ENCODE measurements at places on chromosomes 12 and 14.

- no peak for DNase-seq
These were observed 21.7 kb downstream of the CPM start for GRCh38 chr12:68911197-68911718.

DNA sequence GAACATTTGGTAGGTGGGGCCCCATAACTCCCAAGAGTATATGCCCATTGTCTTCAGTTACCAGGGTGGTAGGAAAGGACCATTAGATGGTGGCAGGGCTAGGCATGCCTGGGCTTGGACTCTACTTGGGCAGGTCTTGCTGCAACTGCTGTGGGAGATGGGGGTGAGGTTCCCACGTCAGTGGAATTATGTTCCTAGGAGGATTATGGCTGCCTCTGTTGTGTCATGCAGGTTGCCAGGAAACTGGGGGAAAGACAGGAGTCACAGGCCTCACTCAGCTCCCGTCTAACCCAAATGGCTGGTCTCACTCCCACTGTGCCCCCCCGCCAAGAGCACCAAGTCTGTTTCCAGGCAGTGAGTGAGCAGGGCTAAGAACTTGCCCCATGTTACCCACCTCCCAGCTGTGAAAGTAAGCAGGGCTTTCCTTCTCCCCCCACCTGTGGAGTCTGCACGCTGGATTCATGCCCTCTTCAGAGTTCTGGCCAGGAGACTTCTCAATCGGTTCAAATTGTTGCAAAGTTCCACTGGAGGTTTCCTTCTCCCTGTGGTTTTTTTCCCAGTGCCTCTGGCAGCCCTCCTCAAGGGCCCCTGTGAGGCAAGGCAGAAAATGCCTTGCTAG lies 337.5 kb downstream of the CCDC91 start:
- no peak for DNase-seq

DNA sequence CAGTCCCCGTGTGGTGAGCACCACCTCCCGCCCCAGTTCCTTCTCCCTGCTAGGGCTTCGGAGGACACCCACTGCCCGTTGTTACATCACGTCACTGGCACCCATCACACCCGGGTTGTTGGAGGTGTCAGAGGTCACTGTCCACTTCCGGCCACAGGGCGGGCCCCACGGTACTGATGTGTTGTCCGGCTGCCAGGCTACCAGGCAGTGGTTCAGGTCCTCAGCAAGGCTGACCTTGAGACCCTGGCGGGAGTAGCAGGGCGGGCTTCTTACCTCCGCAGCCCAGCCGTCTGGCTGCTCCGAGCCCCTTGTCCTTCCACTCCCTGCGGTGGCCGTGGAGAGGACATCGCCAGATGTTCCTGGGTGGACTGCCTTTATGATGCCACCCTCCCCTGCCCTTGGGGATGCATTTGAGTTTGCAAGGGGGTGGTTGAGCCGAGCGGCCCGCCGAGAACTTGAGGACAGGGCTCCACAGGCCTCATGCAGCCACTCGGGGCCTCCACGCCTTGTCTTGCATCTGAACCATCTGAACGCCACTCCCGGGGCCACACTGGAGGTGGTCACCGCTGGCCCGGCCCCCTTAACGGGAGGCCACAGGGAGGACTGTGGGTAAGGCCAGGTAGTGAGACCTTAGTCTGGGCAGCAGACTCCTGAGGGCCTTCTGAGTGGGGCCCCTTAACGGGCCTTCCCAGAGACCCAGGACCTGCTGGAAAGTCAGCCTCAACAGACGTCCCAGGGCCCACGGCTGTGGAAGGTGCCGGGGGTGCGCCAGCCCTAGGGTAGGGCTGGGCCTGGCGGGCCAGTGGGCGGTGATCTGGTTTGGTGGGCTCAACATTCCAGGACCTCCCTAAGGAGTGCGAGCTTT lies 27.1 kb upstream of the PLD4 start:
- no peak for DNase-seq

GRCh38 chr14:82642425-82642824 lies 1108.8 kb upstream of the SEL1L start:
- no peak for DNase-seq

DNA sequence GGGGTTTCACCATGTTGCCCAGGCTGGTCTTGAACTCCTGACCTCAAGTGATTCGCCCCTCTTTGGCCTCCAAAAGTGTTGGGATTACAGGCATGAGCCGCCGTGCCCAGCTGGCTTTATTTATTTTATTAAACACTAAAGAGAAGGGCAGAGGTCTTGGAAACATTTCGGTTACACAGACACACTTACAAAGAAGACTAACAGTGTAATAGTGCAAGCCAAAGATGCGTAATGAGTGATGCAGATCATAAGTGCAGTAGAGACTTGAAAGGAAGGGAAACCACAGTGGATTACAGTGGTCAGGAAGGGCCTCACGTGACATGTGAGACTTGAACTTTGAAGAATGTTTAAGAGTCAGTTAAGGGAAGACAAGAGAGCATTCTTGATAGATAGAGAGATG lies 33.9 kb upstream of the CDK17 start:
- DNase-seq, result no peak

DNA sequence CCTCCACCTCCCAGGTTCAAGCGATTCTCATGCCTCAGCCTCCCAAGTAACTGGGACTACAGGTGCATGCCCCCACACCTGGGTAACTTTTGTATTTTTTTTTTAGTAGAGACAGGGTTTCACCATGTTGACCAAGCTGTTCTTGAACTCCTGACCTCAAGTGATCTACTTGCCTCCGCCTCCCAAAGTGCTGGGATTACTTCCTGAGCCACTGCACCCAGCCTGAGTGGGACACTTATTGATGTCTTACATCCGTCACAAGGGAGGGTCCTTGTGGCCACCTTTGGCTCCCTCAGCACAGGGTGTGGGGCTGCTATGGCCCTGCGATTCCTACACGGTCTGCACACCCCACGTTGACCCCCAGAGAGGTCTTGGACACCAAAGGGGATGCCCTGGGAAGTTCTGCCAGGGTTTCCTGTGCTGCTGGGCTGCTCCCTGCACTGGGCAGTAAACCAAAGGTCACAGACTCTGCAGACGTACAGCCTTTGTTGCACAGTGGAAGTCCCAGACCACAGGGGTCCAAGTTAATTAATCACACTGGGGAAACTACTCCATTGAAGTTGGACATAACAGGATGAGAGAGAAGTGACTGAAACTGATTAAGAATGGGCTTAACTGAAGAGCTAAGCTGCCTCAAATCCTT lies 95.7 kb downstream of the SAMD4A start:
- DNase-seq, result no peak

- DNase-seq, result no peak
These were observed 36.7 kb downstream of the FLRT2 start for GRCh38 chr14:85566603-85567002.

- DNase-seq, result no peak
These were observed 41.3 kb upstream of the BCL7A start for GRCh38 chr12:121980191-121980891.

GRCh38 chr14:53951627-53952303 lies 4.9 kb downstream of the BMP4 start:
- DNase-seq, result no peak

DNA sequence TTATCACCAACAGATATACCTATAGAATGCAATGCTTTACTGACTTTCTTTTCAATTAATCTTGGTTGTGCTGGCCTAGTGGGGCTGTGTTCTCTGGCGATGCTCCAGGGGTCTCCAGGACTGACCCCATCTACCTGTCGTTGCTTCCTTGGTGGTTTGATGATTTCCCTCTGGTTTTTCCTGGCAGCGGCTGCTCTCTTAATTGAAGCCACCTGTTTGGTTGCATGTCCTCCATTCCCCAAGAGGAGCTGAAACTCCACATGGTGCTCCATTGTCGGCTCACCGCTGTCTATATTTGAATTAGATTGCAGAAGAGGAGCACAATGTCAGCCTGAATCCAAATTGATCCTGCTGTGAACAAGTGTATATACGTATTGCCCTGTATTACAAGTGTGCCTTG lies 7.1 kb upstream of the IFNG-AS1 start:
- DNase-seq, result no peak

DNA sequence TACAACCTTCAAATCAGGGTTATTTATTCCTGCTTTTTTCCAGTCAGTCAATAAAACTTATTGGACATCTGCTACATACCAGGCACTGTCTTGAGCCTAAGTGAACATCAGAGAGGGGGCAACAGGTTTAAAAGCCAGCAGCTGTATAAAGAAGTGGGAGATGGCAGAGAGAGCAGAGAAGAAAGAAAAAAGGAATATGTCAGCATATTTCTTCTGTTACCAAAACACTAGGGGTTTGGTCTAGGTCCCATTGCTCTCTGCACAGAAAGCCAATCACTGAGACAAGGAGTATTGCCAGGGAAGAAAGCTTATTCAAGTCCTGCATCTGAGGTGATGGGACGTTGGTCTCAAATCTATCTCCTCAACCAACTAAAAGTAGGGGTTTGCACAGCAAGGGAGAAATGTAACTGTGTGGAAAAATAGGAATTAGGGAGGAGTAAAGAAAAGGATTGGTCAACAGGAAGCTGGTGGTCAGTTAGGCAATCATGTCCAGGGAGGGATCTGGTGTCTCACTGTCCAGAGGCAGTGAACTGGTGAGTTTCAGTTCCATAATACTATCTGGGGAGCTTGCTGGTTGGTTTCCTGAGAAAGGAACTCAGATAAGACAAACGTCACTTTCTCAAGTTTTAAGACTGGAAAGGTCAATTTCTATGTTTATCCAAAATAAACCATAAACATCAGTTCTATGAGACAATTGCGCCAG lies 107.5 kb downstream of the PHLDA1 start:
- DNase-seq, result no peak

- no peak for DNase-seq
These were observed 40.6 kb downstream of the PPP1R13B start for GRCh38 chr14:103806805-103807204.

GRCh38 chr14:48584031-48584430 lies 908.6 kb upstream of the MDGA2 start:
- no peak for DNase-seq

DNA sequence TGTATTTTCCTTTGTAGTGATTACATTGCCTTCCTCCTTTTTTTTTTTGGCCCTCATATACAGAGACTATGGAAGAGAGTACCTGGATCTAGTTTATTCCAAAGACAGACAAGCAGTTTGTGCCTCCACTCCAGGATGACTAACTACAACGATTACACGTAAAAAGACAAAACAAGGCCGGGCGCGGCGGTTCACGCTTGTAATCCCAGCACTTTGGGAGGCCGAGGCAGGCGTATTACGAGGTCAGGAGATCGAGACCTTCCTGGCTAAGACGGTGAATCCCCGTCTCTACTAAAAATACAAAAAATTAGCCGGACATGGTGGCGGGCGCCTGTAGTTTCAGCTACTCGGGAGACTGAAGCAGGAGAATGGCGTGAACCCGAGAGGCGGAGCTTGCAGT lies 2.2 kb downstream of the CERS5 start:
- no peak for DNase-seq

DNA sequence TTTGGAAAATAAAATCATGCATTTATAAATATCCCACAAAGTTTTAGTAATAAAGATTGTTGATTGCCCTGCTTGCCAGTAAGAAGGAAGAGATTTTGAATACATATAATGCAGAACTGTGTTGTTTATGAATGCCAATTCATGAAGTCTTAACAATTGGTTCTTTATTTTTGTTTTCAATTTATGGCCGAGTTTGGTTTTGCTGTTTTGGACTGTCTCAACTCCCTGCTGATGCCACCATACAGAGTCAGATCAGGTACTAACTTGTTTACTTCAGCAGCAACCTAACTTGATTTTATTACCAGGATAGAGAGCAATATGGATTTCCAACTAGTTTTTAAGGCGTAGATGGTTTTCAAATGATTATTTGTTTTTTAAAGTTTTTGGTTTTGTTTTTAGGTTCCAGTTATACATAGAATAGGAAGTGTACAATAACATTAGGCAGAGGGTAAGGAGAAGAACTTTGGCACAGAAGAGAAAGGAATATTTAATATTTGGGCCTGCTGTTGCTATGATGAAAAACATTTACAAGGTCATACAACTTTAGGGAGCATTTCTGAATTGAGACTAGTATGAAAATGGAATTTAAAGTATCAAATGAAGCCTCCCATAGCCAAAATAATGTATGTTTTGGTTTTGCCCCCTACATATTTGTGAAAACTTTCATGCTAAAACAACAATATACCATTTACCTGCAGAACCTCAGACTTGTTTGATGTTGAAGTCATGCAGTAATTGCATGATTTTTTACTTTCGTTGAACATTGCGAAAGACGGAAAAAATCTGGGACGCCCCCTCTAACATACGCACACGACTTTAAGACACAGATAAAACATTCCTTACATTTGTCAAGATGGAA lies 904 bp upstream of the FAM177A1 start:
- DNase-seq, result no peak

DNA sequence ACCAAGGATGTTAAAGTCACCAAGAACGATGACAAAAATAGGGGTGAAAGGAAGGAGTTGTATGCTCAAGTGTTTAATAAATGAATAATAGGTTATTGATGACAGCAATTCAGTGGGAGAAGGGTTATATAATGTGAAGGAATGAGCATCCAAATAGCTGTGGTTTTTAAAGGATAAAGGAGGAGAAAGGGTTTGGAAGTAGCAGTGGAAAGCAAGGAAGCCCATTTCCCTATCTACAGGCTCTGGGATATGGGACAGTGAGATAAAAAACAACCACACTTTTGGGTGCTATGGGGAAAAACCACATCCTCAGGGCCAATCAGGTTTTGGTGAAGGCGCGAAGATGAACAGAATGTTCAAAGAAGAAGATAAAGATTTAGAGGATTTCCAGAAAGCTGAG lies 258.6 kb downstream of the ZFP36L1 start:
- no peak for DNase-seq

- DNase-seq, result no peak
These were observed 19.5 kb downstream of the CCDC88C start for GRCh38 chr14:91397965-91398591.

GRCh38 chr14:82510007-82510406 lies 976.4 kb upstream of the SEL1L start:
- no peak for DNase-seq

DNA sequence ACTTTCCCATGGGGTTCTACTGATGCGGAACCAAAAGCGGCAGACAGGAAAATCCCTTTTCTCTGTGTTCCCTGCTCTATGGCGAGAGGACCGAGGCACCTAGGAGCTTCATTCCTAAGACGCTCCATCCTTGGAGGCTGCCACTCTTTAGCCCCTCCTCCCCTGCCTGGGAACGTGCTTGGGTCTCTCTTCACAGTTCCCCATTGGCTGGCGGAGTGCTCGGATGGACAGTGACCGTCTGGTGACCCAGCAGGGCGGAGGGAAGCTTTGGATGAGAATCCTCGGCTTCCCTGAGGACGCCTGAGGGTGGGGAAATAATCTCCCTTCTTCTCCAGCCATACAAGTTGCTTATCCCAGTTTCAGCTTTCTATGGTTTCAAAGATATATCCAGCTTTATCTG lies 37.3 kb downstream of the KCNA5 start:
- no peak for DNase-seq

DNA sequence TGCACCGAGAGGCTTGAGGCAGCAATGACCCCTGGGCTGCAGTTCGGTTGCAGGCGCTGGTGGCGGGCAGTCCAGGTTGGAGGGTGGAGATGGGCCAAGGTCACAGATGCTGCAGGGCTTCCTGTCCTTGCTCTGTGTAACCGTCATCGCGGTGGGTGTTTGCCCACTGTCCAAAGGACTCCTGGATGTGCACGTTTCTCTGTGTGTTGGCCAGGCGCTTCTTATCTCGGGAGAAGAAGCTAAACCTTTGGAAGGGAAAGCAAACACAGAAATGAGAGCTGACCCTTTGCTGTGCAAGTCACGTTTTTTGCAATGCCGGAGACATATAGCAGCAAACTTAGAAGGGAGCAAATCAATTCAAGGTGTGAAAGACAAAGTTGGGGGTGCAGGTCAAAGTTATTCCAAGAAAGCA lies 14.5 kb downstream of the SNRNP35 start:
- no peak for DNase-seq

- DNase-seq, result no peak
These were observed 70.0 kb downstream of the KIF21A start for GRCh38 chr12:39372929-39373328.

- no peak for DNase-seq
These were observed 5.8 kb downstream of the TRIP11 start for GRCh38 chr14:92033906-92034687.

GRCh38 chr12:105982022-105982421 lies 156.7 kb downstream of the NUAK1 start:
- no peak for DNase-seq

Data from activated naive CD4-positive, alpha-beta T cell (primary cell).